ENCODE measurements at places on chromosomes 4 and X. TPM values are rescaled to one million over a fixed set of nuclear protein-coding genes. Genes with fewer than 3 reads are reported as not detected.

LEF1 gene
- total RNA-seq, result 2.4 TPM

CC2D2A gene
- total RNA-seq, result 41.0 TPM

ADH1A gene
- not detected for total RNA-seq

GABRE gene
- 15.4 TPM for total RNA-seq

MAGED2 gene
- total RNA-seq, result 203 TPM

USP17L11 gene
- not detected for total RNA-seq

UCP1 gene
- not detected for total RNA-seq

HPGDS gene
- total RNA-seq, result not detected

HHIP gene
- 0.52 TPM for total RNA-seq

OSTC gene
- 343 TPM for total RNA-seq

CFI gene
- 25.5 TPM for total RNA-seq

MAGEA6 gene
- not detected for total RNA-seq

PITX2 gene
- total RNA-seq, result not detected

MAGEC2 gene
- not detected for total RNA-seq

FAM149A gene
- total RNA-seq, result 13.6 TPM

NPY5R gene
- not detected for total RNA-seq

CXCL3 gene
- 0.39 TPM for total RNA-seq

NR0B1 gene
- not detected for total RNA-seq

PRDM8 gene
- total RNA-seq, result 3.5 TPM

CTAG2 gene
- not detected for total RNA-seq

SYNPO2 gene
- 6.4 TPM for total RNA-seq

ETDA gene
- not detected for total RNA-seq

CENPVL3 gene
- not detected for total RNA-seq

SPINK2 gene
- total RNA-seq, result not detected

NPFFR2 gene
- 0.11 TPM for total RNA-seq

NEIL3 gene
- 8.2 TPM for total RNA-seq

STPG2 gene
- total RNA-seq, result 0.65 TPM

RASGEF1B gene
- total RNA-seq, result 1.7 TPM

PAGE4 gene
- total RNA-seq, result not detected

TMPRSS11A gene
- total RNA-seq, result not detected

PNMA6E gene
- not detected for total RNA-seq

FAM47E gene
- 5.1 TPM for total RNA-seq
